ENCODE measurements at places on chromosomes 7 and 10.

GRCh38 chr10:118547282-118547681, 48.2 kb downstream of the PRLHR start:
- no peak for DNase-seq

- DNase-seq, result no peak
Measured at GRCh38 chr7:45224832-45225231, 67.2 kb downstream of the RAMP3 start.

- no peak for DNase-seq
Measured at GRCh38 chr7:1423264-1423811, 35.9 kb downstream of the MICALL2 start.

GRCh38 chr7:45455662-45456061, 118.5 kb upstream of the ADCY1 start:
- DNase-seq, result no peak

DNA sequence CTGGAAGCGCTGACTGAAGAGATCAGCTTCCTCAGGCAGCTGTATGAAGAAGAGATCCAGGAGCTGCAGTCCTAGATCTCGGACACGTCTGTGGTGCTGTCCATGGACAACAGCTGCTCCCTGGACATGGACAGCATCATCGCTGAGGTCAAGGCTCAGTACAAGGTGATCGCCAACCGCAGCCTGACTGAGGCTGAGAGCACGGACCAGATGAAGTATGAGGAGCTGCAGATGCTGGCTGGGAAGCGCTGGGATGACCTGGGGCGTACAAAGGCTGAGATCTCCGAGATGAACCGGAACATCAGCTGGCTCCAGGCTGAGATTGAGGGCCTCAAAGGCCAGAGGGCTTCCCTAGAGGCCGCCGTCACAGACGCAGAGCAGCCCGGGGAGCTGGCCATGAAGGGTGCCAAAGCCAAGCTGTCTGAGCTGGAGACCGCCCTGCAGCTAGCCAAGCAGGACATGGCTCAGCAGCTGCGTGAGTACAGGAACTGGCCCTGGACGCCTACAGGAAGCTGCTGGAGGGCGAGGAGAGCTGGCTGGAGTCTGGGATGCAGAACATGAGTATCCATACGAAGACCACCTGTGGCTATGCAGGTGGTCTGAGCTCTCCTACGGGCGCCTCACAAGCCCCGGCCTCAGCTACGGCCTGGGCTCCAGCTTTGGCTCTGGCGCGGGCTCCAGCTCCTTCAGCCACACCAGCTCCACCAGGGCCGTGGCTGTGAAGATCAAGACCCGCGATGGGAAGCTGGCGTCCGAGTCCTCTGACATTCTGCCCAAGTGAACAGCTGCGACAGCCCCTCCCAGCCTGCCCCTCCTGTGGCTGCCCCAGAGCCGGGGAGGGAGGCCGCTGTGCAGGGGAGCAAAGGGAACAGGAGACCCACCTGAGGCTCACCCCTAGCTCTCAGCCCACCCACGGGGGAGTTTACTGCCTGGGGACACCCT, 24.9 kb upstream of the AMPH start:
- no peak for DNase-seq

DNA sequence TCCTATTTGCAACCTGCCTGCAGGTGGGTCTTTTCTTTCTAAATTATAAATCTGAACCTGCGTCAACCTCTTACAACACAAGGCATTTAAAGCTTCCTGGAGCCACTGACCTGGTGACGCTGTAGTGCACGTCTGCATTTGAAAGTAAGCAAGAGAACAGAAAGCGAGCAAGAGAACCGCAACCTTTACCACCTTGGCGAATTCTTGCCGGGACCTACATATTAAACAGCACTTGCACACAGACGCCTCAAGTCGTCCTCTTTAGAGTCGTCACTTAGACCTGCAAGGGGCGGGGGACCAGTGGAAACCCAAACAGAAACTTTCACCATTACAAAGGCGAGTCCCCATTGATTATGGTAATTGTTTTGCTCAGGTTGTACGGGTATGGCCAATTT, 9.5 kb downstream of the GLI3 start:
- DNase-seq, result no peak

GRCh38 chr7:11748884-11749283, 83.1 kb downstream of the THSD7A start:
- no peak for DNase-seq

DNA sequence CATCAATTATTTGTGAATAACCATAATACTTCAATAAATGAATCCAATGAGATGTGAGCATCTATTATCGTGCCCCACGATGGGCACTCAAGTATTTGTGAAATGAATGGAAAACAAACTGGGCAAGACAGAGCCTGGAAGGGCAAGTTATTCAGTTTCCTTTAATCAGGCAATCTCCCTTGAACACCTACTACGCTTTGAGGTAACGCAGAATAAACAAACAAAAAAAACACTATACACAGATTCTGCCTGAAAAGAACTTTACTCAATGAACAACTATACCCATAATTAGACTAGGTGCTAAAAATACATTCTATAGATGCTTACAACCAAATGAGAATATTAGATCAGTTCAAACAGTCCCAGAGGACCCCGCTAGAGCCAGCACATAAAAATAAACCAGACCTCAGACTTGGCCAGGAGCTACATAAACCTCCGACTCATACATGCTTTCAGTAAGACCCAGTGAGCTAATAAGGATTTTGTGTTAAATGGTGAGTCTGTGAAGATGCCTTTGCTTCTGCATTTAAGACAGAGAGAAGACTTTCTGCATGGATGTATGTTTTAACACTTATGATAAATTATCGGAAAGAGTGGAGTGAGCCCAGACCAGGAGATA, 121.3 kb downstream of the MPP7 start:
- DNase-seq, result no peak

GRCh38 chr10:69807696-69808095, 6.0 kb downstream of the COL13A1 start:
- DNase-seq, result no peak

GRCh38 chr10:99695761-99696160, 36.2 kb downstream of the COX15 start:
- DNase-seq, result no peak

DNA sequence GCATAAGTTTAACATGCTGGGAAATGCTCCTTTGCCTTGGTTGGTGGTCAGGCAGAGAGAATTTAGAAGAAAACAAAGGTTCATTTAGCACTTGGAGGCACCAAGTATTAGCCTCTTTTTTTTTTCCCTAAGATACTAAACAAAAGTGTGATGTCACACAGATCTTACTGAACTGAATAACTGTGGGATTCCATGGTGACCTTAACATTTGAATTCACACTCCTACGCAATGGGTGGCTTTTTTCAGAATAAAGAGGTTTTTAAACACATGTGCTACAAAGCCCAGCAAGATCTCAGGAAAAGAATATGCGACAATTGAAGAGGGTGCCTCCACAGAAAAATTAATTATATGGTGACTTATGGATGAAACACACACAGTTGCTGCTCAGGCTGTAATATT, 133.4 kb upstream of the ABCB5 start:
- no peak for DNase-seq

- DNase-seq, result no peak
Measured at GRCh38 chr10:55001422-55001821, 200.4 kb upstream of the PCDH15 start.

- no peak for DNase-seq
Measured at GRCh38 chr10:127151981-127152699, 44.3 kb downstream of the INSYN2A start.

GRCh38 chr7:48035967-48036478, 680 bp downstream of the C7orf57 start:
- DNase-seq, result peak; percentile 71

GRCh38 chr10:17905491-17905890, 46.2 kb upstream of the SLC39A12 start:
- no peak for DNase-seq

DNA sequence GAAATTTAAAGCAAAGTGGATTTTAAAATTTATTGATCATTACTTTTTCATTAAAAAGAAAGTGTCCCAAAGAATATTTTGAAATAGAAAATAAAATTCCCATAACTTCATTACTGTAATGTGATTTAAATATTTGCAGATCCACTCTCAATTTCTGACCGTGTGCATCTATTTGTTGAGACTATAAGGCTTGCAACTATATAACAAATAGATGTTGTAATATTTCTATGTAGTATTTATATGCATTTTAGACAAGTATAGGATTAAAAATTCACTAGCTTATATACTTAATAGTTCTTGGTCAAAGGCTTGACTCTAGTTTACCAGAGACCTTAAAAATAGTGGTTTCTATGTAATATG, 3.8 kb downstream of the HHEX start:
- no peak for DNase-seq

DNA sequence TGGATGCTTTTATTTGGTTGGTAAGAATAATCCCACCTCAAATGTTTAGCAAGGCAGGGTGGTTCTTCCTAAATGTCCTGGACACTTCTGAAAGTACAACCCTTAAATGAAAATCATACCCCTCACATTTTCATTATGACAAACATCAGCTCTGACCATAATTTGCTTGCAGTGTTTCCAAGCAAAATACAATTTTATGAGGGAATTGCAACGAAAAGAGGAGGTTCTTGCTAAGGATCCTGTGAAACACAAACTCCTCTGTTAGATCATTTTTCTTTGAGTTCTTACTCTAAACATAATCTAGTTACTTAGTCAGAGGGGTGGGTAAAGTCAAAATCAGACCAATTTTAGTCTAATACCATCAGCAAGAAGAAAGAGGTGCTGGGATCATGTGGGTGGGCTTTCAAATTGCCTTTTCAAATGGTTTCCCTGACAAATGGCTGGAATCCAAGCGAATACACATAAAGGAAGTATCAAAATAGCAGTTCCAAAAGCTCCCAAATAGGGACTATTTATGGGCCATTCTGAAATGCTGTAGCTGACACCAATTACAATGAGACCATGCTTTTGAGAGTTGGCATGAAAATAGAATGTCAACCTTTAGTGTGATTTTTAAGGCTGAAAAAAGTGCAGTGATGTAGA, 164.9 kb upstream of the INHBA start:
- no peak for DNase-seq

GRCh38 chr10:86500846-86501245, 20.7 kb downstream of the WAPL start:
- DNase-seq, result no peak

- DNase-seq, result no peak
Measured at GRCh38 chr7:73907554-73908122, 46.7 kb downstream of the TMEM270 start.

DNA sequence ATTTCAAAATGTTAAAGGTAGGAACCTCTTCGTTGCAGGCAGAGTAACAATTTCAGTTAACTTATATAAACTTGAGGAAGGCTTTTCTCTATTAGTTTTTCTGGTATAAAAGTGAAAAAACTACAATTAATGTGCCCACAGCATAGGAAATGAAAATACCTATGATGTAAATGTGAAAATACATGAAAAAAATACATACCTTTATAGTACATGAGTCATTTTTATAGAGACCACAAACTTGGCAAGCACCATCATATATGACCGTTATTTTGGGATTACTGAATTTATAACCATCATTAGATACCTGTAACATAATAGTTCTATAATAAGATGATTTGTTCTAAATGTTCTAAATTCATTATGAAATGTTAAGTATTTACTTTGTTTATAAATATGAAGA, 42.7 kb downstream of the VWDE start:
- no peak for DNase-seq

DNA sequence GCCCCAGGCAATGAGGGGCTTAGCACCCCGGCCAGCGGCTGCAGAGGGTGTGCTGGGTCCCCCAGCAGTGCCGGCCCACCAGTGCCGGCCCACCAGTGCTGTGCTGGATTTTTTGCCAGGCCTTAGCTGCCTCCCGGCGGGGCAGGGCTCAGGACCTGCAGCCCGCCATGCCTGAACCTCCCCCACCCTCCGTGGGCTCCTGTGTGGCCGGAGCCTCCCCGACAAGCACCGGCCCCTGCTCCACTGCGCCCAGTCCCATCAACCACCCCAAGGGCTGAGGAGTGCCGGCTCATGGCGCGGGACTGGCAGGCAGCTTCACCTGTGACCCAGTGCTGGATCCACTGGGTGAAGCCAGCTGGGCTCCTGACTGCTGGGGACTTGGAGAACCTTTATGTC, 3.5 kb upstream of the ACSL5 start:
- no peak for DNase-seq

GRCh38 chr10:102409604-102410428, 8.8 kb downstream of the PSD start:
- peak; percentile 25 for DNase-seq

GRCh38 chr7:151736403-151736909, 140.5 kb downstream of the PRKAG2 start:
- DNase-seq, result no peak

- DNase-seq, result no peak
Measured at GRCh38 chr7:128075242-128076095, 44.2 kb upstream of the LRRC4 start.

DNA sequence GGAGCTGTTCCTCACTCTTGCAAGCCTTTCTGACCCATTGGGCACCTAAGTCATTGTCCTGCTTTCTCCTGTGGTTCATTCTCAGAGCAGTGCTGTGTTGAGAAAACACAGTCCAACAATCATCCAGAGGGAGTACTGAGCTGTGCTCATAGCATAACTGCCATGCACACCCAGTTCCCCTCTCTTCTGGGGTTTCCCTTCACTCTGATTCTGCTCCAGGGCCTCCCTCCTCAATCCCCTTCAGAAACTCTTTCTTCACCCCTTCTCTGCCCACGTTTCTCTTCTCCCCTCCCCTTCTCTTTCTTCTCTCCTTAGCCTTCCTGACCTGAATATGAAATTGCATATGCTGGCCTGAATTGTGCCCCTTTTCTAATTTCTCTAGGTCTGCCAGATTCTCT, 155.8 kb downstream of the AOAH start:
- DNase-seq, result no peak

DNA sequence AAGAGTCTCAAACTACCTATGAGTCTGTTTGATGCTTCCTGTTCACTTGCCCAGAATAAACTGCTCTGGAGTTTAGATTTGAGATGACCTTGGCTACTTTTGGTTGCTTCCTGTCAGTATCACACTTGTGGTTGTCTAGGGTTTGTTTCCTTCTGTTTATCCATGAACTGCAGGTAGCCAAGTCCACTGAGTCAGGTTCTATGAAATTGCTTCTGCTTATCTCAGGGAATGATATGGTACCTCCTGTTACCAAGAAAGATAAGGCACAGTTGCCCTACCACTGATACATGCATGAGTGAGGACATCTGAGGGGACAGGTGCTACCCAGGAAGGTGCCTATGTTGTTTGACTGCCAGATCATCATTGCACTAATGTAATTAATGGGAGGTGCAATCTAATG, 15.8 kb upstream of the EEPD1 start:
- DNase-seq, result no peak

GRCh38 chr7:141128931-141129330, 55.1 kb downstream of the TMEM178B start:
- DNase-seq, result no peak

DNA sequence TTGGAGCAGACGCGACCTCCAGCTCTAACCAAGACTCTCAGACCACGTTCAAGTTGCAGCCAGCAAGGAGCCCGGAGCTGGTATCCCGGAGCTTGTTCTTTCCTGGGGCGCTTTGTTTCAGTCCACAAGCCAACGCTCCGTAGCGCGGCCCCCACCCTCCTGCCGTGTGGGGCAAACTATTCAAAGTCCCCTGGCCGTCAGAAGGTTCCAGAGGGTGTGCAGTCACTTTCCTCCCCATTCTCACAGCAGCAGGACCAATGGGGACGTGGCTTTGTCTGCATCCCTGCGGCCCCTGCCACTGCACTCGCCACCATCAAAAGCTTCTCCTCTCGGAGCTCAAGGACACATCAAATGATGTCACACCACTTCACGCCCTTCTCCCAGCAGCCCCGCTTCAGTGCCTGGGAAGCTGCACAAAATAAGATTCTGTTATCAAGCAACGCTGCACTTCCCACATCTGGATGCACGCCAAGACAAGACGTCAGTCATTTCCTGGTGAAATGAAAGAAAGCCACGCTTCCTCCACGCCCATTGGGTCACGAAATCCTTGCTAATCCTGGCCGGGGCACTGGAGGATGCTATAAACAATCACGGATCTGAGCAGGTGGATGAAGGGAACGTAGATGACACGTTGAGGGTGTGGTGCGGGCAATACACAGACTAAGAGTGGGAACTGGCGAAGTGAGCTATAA, 348.2 kb downstream of the PTPRN2 start:
- no peak for DNase-seq

All from Right ventricle myocardium inferior (tissue), 1 donor.